ENCODE measurements at places on chromosomes 3 and 15.

DNA sequence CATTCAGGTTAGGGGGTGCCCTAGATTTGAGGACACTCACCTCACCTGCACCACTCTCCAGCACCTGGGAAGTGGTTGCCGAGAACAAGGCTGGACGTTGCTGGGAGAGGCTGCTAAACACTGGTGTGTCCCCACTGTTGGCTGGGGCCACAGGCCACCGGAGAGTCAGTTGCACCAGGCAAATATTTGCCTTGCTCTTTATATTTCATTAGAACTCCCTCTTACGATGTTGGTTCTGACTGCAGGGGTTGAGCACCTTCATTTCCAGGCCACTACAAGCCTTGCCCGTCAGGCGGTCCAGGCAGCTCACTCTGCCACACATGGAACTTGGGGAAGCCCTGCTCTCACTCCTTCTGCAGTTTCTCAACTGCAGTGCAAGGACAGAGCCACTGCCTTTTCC, 30.7 kb downstream of the HCN4 start:
- DNase-seq = no peak

- peak; percentile 36 for DNase-seq
Observed at GRCh38 chr3:66450390-66451022, 50.3 kb downstream of the LRIG1 start.

GRCh38 chr3:142053244-142053643, 96.1 kb downstream of the TFDP2 start:
- no peak for DNase-seq

- peak; percentile 79 for DNase-seq
Observed at GRCh38 chr3:30548600-30548999, 57.8 kb upstream of the TGFBR2 start.

- DNase-seq = no peak
Observed at GRCh38 chr3:20008646-20009045, 3.4 kb downstream of the PP2D1 start.

Data from OCI-M1 (cell line).